ENCODE measurements at places on chromosomes 11 and 22. TPM values are rescaled to one million over a fixed set of nuclear protein-coding genes. Genes with fewer than 3 reads are reported as not detected.

GRCh38 chr11:33172996-33173395 lies 11.7 kb upstream of the CSTF3 start:
- H3K36me3 ChIP-seq: no peaks in the 10 kb centered on the region
- no peak overlapping the region for H3K4me3 ChIP-seq
- DNase-seq: no peak
- no peaks in the 10 kb centered on the region for H3K4me1 ChIP-seq

DNA sequence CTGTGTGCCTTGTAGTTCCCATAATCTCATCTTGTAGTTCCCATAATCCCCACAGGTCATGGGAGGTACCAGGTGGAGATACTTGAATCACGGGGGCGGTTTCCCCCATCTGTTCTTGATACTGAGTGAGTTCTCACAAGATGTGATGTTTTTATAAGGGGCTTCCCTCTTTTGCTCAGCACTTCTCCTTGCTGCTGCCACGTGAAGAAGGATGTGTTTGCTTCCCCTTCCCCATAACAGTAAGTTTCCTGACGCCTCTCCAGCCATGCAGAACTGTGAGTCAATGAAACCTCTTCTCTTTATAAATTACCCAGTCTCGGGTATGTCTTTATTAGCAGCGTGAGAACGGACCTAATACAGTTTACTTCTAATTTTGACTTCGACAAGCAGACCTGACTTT lies 14.0 kb upstream of the SMIM38 start:
- DNase-seq: no peak
- H3K4me3 ChIP-seq: no peak overlapping the region
- H3K36me3 ChIP-seq: no peaks in the 10 kb centered on the region
- H3K27ac ChIP-seq: no peak overlapping the region
- no peaks in the 10 kb centered on the region for H3K4me1 ChIP-seq
- H3K27me3 ChIP-seq: no peaks in the 10 kb centered on the region

- no peak for DNase-seq
- H3K4me3 ChIP-seq: no peak overlapping the region
- H3K27ac ChIP-seq: no peak overlapping the region
- peaks cover 3% of the 10 kb centered on the region for H3K27me3 ChIP-seq
Observed at GRCh38 chr11:131615611-131616010, 245.2 kb downstream of the NTM start.

- H3K27ac ChIP-seq: no peak overlapping the region
- no peaks in the 10 kb centered on the region for H3K4me1 ChIP-seq
- DNase-seq: no peak
- H3K27me3 ChIP-seq: no peaks in the 10 kb centered on the region
Observed at GRCh38 chr11:15158351-15159015, 43.8 kb downstream of the INSC start.

DNA sequence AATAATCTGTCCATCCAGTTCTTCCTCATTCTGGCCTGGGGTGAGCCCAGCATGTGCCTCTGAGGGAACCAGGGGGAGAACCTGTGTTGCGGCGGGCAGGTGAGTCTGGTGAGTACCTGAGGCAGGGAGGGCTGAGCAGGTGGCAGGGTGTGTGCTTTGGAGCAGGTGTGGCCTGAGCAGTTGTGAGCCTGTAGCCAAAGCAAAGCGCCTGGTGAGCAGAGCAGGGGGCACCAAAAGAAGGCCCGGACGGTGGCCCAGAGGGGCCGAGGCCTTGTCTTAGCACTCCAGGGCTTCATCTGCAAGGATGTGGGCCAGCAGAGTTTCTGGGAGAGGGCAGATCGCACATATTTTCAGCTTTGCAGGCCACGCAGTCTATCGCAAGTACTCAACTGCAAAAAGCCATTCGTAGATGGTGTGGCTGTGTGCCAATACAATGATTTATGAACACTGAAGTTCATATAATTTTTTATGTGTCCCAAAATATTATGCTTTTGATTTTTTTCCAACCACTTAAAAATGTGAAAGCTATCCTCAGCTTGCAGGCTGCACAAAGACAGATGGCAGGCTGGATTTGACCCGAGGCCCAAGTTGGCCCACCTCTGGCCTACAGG lies 8.7 kb downstream of the GLB1L2 start:
- no peaks in the 10 kb centered on the region for H3K27me3 ChIP-seq
- H3K27ac ChIP-seq: no peak overlapping the region
- no peak overlapping the region for H3K4me3 ChIP-seq
- no peaks in the 10 kb centered on the region for H3K36me3 ChIP-seq

- H3K36me3 ChIP-seq: peaks cover 73% of the 10 kb centered on the region
- no peak for DNase-seq
- H3K27ac ChIP-seq: no peak overlapping the region
- peaks cover 6% of the 10 kb centered on the region for H3K4me1 ChIP-seq
- no peaks in the 10 kb centered on the region for H3K27me3 ChIP-seq
Observed at GRCh38 chr11:63896071-63896470, 20.9 kb downstream of the RCOR2 start.

GRCh38 chr22:29833392-29833965 lies 4.6 kb downstream of the ASCC2 start:
- no peak for DNase-seq
- H3K4me3 ChIP-seq: no peak overlapping the region
- no peaks in the 10 kb centered on the region for H3K27me3 ChIP-seq
- H3K36me3 ChIP-seq: peaks cover 45% of the 10 kb centered on the region
- peaks cover 25% of the 10 kb centered on the region for H3K4me1 ChIP-seq
- peak overlapping the region; percentile 62 for H3K27ac ChIP-seq

DNA sequence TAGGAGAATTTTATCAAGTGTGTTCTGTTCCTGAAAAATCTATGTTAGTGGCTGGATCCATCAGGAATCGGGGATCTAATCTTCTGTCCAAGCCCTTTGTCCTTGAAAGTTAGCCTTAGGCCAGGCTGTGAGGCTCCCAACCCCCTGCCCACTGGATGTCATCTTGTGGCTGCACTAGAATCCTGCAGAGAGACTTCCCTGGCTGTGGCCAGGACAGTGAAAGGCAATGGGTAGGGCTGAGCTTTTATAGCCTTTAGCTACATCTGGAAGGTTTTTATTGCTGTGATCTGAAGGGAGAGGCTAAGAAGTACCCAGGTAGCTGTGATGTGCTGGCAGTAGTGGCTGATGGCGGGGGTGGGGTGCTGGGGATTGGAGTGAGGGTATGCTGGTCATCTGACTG lies 2.1 kb downstream of the OAF start:
- H3K27ac ChIP-seq: peak overlapping the region; percentile 74
- no peaks in the 10 kb centered on the region for H3K27me3 ChIP-seq
- H3K36me3 ChIP-seq: no peaks in the 10 kb centered on the region
- H3K4me3 ChIP-seq: peak overlapping the region; percentile 65
- H3K4me1 ChIP-seq: peaks cover 80% of the 10 kb centered on the region

- peaks cover 42% of the 10 kb centered on the region for H3K4me1 ChIP-seq
- peaks cover 35% of the 10 kb centered on the region for H3K36me3 ChIP-seq
- DNase-seq: peak; percentile 68
- peak overlapping the region; percentile 91 for H3K4me3 ChIP-seq
Observed at GRCh38 chr11:65424205-65425104, 1.9 kb downstream of the NEAT1 start.

- no peak overlapping the region for H3K4me3 ChIP-seq
- H3K27ac ChIP-seq: no peak overlapping the region
- no peaks in the 10 kb centered on the region for H3K36me3 ChIP-seq
- DNase-seq: no peak
Observed at GRCh38 chr11:133825156-133825555, 20.2 kb downstream of the SPATA19 start.

- H3K27ac ChIP-seq: no peak overlapping the region
- H3K4me1 ChIP-seq: no peaks in the 10 kb centered on the region
- DNase-seq: no peak
- peaks cover 13% of the 10 kb centered on the region for H3K27me3 ChIP-seq
- H3K4me3 ChIP-seq: no peak overlapping the region
Observed at GRCh38 chr22:50053861-50054260, 4.2 kb downstream of the TTLL8 start.

GRCh38 chr11:824942-825341 lies 2.8 kb upstream of the CRACR2B start:
- H3K4me3 ChIP-seq: no peak overlapping the region
- H3K4me1 ChIP-seq: peaks cover 59% of the 10 kb centered on the region
- H3K27me3 ChIP-seq: no peaks in the 10 kb centered on the region
- H3K36me3 ChIP-seq: peaks cover 36% of the 10 kb centered on the region
- H3K27ac ChIP-seq: no peak overlapping the region
- no peak for DNase-seq

The DBX1 gene
- total RNA-seq: not detected

The PCF11 gene
- 35.7 TPM for total RNA-seq

The RASSF10 gene
- total RNA-seq: 0.56 TPM

The C11orf97 gene
- total RNA-seq: not detected

The AGBL2 gene
- not detected for total RNA-seq

The SLC35E4 gene
- total RNA-seq: 3.4 TPM

The BDNF gene
- total RNA-seq: 6.0 TPM
